ENCODE measurements at places on chromosomes 6 and 20.

GRCh38 chr6:140460267-140460666 is 1085.8 kb upstream of the CITED2 start:
- DNase-seq = no peak

DNA sequence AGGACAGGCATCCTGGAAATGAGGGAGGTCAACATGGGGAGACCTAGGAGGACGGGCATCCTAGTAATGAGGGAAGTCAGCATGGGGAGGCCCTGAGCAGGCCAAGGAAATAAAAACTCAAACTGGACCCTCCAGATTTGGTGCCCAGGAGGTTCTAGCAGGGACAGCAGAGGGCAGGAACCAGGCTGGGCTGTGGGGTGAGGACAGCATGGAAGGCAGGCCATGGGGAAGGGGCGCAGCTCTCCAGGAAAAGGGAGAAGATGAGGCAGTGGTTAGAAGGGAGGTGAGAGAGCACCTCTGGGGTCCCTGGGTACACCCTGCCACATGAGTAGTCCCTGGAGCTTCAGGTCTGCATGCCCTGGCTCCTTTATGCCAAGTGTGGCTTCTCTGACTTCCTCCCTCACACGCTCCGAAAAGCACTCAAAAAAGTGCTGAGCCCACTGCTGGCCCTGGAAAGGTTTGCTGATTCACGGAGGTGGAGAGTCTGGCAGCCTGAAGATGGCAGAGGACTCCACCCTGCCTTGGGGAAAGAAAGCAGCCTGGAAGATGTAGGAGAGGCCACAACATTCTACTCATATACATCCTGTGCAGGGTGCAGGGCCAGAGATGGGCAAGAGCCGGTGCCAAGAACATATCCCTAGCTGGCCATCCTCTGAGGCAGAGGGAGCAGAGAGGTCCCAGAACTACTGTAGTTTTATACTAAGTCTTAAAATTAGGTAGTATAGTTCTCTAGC is 154.9 kb downstream of the MRPL14 start:
- no peak for DNase-seq

DNA sequence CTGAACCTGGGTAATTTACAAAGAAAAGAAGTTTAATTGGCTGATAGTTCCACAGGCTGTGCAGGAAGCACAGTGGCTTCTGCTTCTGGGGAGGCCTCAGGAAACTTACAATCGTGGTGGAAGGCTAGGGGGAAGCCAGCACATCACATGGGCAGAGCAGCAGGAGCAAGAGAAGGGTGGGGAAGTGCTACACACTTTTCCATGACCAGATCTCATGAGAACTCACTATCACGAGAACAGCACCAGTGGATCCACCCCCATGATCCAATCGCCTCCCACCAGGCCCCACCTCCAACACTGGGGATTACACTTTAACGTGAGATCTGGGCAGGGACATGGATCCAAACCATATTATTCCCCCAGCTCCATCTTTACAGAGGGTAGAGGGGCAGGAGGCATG is 166.4 kb downstream of the NFATC2 start:
- DNase-seq = no peak

GRCh38 chr20:59912609-59913008 is 20.8 kb downstream of the SYCP2 start:
- DNase-seq = no peak

DNA sequence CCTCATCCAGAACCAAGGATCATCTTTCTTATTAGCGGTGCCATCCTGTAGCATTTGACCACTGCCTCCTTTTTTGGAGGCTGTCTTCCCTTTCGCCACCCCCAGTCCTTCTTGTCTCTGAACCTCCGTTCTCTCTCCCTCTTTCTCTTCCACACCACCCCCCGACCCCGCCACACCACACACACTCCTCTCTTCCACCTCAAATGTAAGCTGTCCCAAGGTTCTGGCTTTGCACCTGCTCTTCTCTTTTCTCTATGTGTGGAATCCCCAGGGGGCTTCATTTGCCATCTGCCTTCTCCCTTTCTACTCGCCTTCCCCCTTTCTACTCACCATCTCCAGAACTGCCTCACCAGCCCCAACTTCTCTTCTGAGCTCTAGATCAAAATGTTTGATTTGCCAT is 111.3 kb upstream of the CDYL start:
- no peak for DNase-seq

GRCh38 chr6:56437171-56437900 is 190.0 kb upstream of the COL21A1 start:
- no peak for DNase-seq

DNA sequence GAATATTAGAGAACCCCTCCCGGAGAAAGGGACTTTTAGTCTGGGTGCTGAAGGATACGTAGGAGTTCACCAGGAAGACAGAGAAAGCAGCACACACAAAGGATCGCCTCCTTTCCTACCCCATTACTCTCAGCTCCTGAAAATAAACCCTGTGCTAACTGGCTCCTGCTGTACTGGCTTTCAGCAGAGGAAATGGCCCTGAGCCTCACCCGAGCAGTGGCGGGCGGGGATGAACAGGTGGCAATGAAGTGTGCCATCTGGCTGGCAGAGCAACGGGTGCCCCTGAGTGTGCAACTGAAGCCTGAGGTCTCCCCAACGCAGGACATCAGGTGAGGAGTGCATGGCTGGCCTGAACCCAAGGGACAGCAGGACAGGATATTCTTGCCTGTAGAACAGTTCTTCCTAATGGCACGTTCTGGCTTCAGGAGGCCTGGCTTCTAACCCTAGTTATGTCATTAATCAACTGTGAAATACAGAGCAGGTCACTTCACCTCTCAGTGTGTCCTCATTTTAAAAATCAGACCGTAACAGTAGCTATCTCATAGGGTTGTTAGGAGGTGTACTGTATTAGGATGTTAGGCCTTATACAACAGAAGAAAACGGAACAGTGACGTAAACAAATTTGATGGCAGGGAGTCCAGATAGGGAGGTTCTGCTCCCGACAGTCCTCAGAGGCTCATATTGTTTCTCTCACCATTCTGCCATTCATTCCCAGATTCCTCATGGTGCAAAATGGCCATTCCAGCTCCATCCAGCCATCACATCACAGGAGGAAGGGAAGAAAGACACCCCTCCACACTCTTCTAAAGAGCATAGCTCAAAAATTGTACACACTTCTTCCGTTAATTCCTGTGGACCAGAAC is 1.8 kb downstream of the RBCK1 start:
- DNase-seq = peak; percentile 30

DNA sequence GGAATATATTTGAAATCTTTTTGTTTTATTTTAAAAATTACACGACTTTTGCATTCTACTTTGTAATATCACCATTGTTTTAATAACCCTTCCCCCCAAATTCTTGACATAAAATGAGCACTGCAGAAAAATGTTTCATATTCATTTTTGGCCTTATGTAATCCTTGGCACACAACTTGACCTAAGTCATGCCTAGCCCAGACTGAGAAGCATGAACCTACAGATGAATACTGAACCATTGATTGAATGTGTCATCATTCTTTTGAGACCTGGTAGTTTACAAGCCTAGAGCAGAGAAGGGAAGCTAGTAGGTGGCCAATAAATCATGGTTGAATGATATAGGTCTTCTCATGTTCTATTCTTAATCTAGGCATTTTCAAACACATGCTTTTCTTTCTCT is 89.4 kb upstream of the EDN1 start:
- no peak for DNase-seq

GRCh38 chr6:19578481-19578880 is 258.7 kb upstream of the ID4 start:
- DNase-seq = no peak

GRCh38 chr20:44073011-44073674 is 113.8 kb downstream of the JPH2 start:
- no peak for DNase-seq

GRCh38 chr6:12813321-12813720 is 96.8 kb downstream of the PHACTR1 start:
- DNase-seq = no peak

- DNase-seq = no peak
Observed at GRCh38 chr20:64105846-64106434, 1.4 kb downstream of the NPBWR2 start.

- DNase-seq = no peak
Observed at GRCh38 chr6:161547617-161548016, 273.8 kb upstream of the AGPAT4 start.

DNA sequence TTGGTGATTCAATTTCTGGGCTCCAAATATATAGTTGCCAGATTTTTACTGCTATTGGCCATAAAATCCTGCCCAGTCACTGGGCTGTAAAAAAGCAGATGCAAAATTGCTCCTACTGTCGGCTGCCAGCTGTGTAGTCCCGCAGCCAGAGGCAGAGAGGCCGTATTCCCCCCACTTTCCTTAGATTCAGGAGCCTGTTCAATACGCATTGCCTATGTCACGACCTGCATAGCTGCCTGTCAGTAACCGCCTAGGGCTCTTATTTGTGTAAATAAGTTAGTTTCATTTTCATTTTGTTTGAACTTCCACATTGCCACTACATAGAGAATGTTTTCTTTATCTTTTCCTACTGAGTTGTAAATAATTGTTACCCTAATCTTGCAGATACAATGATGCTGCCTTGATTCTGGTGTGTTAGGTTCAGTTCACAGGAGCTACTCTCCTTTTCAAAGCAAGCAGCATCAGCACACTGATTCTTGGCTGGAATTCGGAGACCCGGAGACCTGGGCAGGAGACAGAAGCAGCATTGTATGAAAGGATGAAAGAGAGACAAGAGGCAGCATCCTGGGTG is 46.0 kb upstream of the UST start:
- peak; percentile 30 for DNase-seq

DNA sequence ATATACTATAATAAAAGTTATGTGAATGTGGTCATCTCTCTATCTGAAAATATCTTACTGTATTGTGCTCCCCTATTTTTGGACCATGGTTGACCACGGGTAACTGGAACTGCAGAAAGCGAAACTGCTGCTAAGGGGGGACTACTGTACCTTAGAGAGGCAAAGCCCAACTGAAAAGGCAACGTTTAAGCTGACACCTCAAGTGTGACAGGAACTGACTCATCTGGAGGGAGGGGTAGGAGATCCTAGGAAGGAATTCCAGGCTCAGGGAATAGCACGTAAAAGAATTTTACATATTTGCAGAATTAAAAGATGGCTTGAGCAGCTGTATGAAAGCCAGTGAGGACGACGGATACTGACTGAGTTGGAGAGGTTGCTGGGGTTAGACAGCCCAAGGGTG is 34.8 kb downstream of the ELOVL2 start:
- DNase-seq = no peak

- DNase-seq = no peak
Observed at GRCh38 chr6:149939909-149940671, 1.7 kb upstream of the ULBP2 start.

Data from activated CD4-positive, alpha-beta T cell treated with anti-CD3 and anti-CD28 coated beads, Interleukin-2, Interleukin-6, amounts not matched to agents 100 ng/mL and 50 ng/mL, durations not matched to agents 16 hours and 8 hours (primary cell).